ENCODE measurements at places on chromosomes 2 and 18. TPM values are rescaled to one million over a fixed set of nuclear protein-coding genes. Genes with fewer than 3 reads are reported as not detected.
A peak's percentile ranks its signal among the peaks of the same experiment; 100 is the strongest.

DNA sequence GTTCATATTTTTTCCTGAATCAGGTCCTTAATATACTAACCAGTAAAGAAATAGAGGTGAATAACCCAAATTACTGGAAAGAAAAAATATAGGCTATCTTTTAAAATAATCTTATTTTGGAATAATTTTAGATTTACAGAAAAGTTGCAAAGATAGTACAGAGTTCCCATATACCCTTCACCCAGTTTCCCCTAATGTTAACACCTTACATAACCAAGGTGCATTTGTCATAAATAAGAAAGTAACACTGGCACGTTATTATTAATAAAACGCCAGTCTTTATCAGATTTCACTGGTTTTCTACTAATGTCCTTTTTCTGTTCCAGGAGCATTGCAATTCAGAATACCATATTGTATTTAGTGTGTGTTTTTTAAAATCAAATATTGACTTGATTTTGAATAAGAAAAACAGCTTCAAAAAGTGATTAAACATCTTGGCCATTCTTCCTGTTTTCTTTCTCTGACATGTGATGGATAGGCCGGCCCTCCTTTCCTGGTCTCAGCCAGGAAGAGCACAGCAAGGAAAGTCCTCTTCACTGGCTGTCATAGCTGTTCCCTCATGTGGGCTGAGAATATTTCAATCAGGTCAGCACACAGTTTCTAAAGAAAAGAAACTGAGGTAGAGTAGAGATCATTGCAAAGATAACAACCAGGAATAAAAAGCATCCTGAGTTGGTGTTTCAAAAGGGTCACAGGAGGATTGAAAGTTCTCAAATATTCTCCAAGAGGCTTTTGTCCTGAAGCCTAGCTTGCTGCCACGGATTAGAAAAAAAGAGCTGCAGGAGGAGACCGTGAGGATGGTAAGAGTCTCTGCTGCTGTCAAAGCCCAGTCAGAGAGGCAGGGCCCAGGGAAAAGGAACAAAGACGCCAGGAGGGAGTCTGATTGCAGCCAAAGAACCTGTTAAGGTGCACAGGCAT lies 79.3 kb upstream of the ARL5A start:
- no peak for DNase-seq

DNA sequence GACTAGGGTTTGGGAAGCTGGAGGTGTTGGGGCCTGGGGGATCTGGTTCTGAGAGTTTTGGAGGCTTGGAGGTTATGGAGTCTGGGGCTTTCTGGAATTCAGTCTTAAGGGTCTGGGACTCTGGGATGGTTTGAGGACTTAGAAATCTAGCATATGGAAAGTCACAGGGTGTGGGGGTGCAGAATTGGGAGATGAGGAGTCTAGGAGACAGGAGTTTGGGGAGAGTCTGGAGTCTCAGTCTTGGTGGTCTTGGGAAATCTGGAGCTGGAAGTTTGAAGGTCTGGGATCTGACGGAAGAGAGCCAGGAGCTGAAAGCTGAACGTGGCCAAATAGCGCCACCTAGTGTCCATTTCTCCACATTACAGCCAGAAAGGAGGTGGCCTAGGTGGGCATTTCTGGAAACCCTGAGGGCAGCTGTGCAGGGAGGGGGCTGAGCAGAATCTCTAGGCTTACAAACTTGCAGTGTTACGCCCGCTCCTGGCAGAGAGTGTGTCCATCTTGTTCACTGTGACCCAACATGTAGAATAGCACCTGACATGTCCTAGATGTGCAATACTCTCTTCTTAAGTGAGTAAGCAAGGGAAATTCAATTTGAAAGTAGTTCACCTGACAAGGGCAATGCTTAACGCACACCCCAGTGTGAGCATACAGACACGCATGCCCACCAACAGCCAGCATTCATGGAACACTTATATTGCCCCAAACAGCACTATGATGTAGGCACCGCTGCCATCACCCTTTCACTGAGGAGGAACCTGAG lies 204.8 kb downstream of the TFCP2L1 start:
- peak; percentile 62 for DNase-seq

DNA sequence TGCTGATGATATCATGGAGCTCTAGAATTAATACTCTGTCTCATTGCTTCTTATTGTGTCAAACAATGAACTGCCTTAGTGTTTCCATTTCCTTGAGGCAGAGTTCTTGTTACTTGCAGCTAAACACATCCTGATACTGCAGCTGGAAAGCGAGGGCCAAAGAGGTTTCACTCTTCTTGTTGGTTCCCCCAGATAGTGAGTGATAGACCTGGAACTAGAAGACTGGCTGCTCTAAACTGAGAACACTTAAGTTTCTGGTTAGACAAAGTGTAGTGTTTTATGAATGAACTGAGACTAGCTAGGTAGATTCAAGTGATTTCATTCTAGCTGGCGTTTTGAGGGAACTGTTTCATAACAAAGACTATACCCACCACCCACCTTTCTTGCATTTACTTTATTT lies 321.7 kb downstream of the TXNL1 start:
- no peak for DNase-seq

DNA sequence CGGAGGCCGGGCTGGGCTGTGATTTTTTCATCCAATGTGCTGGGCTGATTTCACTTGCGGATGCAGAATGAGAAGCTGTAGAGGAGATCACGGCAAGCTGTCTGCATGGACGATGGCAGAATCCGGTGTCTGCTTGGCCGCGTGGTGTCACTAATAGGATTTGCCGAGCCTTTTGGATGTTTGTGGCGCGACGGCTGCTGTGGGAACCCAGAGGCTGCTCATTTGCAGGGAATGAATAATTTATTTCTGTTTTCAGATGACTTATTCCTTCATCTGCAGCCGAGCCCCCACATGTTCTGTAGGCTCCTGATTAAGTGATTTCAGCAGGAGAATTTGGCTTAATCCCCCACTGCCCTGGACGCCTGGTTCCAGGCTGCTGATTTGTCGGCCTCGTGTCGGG lies 62.6 kb downstream of the ODC1 start:
- no peak for DNase-seq

TDRD15 gene
- total RNA-seq: not detected

ESPNL gene
- 8.5 TPM for total RNA-seq

UGT1A10 gene
- total RNA-seq: not detected

NEU2 gene
- not detected for total RNA-seq

PLGLB2 gene
- 5.3 TPM for total RNA-seq

- DNase-seq: peak; percentile 75
These were observed 11.5 kb downstream of the TEX44 start for GRCh38 chr2:231604101-231604684.

DNA sequence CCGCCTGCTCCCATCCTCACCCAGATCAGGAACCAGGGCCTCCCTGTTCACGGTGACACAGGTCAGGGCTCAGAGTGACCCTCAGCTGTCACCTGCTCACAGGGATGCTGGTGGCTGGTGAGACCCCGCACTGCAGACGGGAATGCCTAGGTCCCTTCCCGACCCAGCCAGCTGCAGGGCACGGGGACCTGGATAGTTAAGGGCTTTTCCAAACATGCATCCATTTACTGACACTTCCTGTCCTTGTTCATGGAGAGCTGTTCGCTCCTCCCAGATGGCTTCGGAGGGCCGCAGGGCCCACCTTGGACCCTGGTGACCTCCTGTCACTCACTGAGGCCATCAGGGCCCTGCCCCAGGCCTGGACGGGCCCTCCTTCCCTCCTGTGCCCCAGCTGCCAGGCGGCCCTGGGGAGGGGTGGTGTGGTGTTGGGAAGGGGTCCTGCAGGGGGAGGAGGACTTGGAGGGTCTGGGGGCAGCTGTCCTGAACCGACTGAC lies 31.7 kb downstream of the GPC1 start:
- no peak for DNase-seq

IL1B gene
- not detected for total RNA-seq

DNA sequence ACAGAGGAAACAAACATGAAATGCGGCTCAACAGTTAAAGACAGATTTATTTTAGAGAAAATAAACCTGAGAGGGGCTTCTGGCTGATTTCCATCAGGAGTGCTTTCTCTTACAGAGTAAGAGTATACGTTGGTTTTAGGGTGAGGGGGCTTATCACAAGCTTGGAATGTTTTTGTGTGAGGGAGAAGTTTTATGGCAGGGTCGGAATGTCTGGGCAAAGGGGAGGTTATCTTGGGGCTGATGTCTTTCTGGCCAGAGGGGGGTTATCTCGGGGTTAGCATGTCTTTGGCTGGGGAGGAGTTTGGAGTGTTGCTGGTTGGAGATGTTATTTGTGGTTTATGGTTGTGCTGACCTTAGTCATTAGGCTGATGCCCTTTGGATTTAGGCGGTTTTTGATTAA lies 22.1 kb downstream of the PTRHD1 start:
- no peak for DNase-seq

ASIC4 gene
- total RNA-seq: 0.31 TPM

CTDP1 gene
- 15.3 TPM for total RNA-seq

ACOXL gene
- total RNA-seq: not detected

GRCh38 chr18:45447355-45448265 lies 167.7 kb upstream of the SLC14A2 start:
- no peak for DNase-seq

DSG3 gene
- not detected for total RNA-seq

DNA sequence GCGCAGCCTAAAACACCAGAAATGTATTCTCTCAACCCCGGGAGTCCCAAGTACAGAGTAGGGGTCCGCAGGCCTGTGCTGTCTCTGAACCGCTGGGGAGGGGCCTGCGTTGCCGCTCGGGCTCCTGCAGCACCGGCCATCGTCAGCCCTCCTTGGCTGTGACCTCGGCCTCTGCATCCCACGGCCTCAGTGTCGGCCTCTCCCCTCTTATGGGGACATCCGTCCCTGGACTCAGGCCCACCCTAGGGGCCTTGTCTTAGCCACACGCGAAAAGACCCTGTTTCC lies 50.5 kb downstream of the KCNG2 start:
- no peak for DNase-seq

DNAH6 gene
- total RNA-seq: not detected

DNA sequence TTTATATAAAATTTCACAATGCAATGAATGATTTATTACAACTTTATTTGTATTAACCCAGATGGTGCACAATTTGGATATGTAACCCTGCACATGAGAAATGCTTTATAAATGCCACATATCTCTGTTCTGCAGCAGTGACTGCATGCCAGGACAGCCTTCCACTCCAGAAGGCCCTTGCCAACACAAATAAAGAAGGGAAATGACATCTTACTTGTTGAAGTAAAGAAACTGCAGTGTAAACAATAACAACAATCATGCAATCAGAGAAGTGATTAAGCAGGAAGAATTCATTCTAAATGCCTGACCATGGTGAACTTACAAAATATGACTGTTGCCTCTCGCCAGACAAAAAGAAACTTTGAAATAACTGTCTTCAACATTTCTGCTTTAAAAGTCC lies 129.9 kb upstream of the CHST9 start:
- DNase-seq: no peak
